Endothelial cell of coronary artery (primary cell): ENCODE measurements at places on chromosomes 3 and 15. TPM values are rescaled to one million over a fixed set of nuclear protein-coding genes. Genes with fewer than 3 reads are reported as not detected.

Gene ZNF621
- total RNA-seq, result 7.0 and 11.3 TPM in 2 replicates

Gene UBAP1L
- total RNA-seq, result 0.90 and 1.9 TPM in 2 replicates

Gene SLMAP
- total RNA-seq, result 31.3 and 42.8 TPM in 2 replicates

Gene ACTRT3
- 3.3 and 4.3 TPM in 2 replicates for total RNA-seq

Gene CIAO2A
- total RNA-seq, result 43.5 and 59.6 TPM in 2 replicates

Gene P2RY12
- total RNA-seq, result not detected in 2 replicates

Gene DNASE1L3
- total RNA-seq, result 0.09 and 0.18 TPM in 2 replicates

Gene SLC24A5
- total RNA-seq, result not detected in 2 replicates

Gene GOLGA8T
- 0.09 TPM in 1 of 2 replicates, not detected in the other for total RNA-seq

Gene NDN
- total RNA-seq, result 15.2 and 22.9 TPM in 2 replicates

Gene EPHA3
- 1.7 TPM in 1 of 2 replicates, not detected in the other for total RNA-seq

Gene MRPS25
- 19.5 and 25.7 TPM in 2 replicates for total RNA-seq

Gene CAND2
- 1.1 and 3.9 TPM in 2 replicates for total RNA-seq

Gene CHRNA3
- total RNA-seq, result not detected in 2 replicates

Gene GOLGA8G
- total RNA-seq, result not detected in 2 replicates

Gene TGM5
- total RNA-seq, result not detected in 2 replicates

Gene GRIP2
- total RNA-seq, result not detected in 2 replicates

Gene DHFR2
- total RNA-seq, result 2.2 and 3.7 TPM in 2 replicates

Gene GXYLT2
- total RNA-seq, result 0.54 and 1.7 TPM in 2 replicates

Gene HAUS2
- total RNA-seq, result 24.5 and 27.2 TPM in 2 replicates

Gene ACKR4
- total RNA-seq, result 0.18 and 0.47 TPM in 2 replicates

Gene MB21D2
- total RNA-seq, result 11.7 and 13.8 TPM in 2 replicates

Gene TRPM1
- total RNA-seq, result 0.19 and 0.27 TPM in 2 replicates

Gene PAQR9
- total RNA-seq, result under 0.01 TPM in 1 of 2 replicates, not detected in the other

Gene TARS3
- 8.8 and 11.2 TPM in 2 replicates for total RNA-seq

Gene KBTBD13
- total RNA-seq, result not detected in 2 replicates

Gene FAM174B
- total RNA-seq, result 0.90 and 2.8 TPM in 2 replicates

Gene CCDC13
- 0.38 and 0.54 TPM in 2 replicates for total RNA-seq

Gene PLSCR2
- total RNA-seq, result 0.18 TPM in 1 of 2 replicates, not detected in the other

Gene ECE2
- not detected in 2 replicates for total RNA-seq

Gene FOXB1
- total RNA-seq, result not detected in 2 replicates

Gene PROK2
- not detected in 2 replicates for total RNA-seq

Gene BCHE
- 0.09 and 1.1 TPM in 2 replicates for total RNA-seq

Gene SLC28A2
- not detected in 2 replicates for total RNA-seq

Gene SYNPR
- not detected in 2 replicates for total RNA-seq

Gene SLCO3A1
- total RNA-seq, result 0.94 and 1.6 TPM in 2 replicates

Gene GOLGA8J
- 0.09 TPM in 1 of 2 replicates, not detected in the other for total RNA-seq

Gene HCN4
- not detected in 2 replicates for total RNA-seq

Gene EIF4G1
- total RNA-seq, result 359 and 457 TPM in 2 replicates

Gene MOBP
- 0.09 and 0.19 TPM in 2 replicates for total RNA-seq

Gene FAM3D
- 0.09 and 0.18 TPM in 2 replicates for total RNA-seq

Gene HHLA2
- not detected in 2 replicates for total RNA-seq
